ENCODE measurements at places on chromosomes 1 and 21.

DNA sequence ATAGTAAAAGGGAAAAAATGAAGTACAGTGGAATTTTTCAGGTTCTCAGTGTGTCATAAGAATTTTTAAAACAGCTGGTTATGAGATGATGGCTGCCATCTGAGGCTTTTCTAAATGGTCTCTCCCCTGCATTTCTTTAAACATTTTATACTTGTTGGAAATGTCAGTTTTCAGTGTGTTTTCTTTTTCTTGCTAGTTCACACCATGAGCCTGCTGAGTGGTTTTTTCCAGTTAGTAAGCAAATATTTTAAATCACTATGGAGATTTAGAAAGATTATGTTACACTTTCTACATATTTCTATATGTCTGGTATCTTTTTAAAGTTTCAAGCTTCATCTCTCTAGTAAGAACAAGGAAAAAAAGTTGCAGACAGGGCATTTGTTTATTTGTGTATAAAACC lies 9.6 kb downstream of the RBM15 start:
- DNase-seq = no peak

GRCh38 chr1:20070357-20070756 lies 363 bp downstream of the PLA2G5 start:
- DNase-seq = no peak

- DNase-seq = no peak
Measured at GRCh38 chr1:184935920-184936798, 38.1 kb downstream of the NIBAN1 start.

- no peak for DNase-seq
Measured at GRCh38 chr21:27885296-27885711, 918.4 kb upstream of the ADAMTS5 start.

- DNase-seq = no peak
Measured at GRCh38 chr1:182426442-182427430, 23.2 kb upstream of the RGSL1 start.

DNA sequence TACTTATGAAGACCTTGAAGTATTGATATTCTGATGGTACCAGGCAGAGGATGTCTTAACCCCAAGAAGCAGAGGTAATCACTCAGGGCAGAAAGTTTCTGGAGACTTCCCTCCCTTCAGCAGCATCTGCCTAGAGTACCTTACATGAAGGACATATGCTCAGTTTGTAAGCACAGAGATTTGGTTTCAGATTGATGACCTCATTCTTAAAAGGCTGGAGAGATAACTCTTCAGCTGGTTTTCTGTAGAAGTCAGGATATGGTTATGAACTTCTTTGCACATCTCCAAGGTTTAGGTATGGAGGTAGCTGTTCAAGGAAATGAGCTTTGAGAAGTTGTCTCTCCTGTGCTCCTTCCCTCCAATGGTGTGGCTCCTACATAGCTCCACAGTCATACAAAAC lies 148.7 kb downstream of the HHIPL2 start:
- DNase-seq = no peak
